Stimulated activated CD8-positive, alpha-beta memory T cell treated with anti-CD3 and anti-CD28 coated beads, Interleukin-7, amount 100 ng/mL, for 1 hour (primary cell): ENCODE measurements at places on chromosomes 13 and 19.

- no peak for DNase-seq
Observed at GRCh38 chr13:77860507-77860981, 58.1 kb downstream of the EDNRB start.

DNA sequence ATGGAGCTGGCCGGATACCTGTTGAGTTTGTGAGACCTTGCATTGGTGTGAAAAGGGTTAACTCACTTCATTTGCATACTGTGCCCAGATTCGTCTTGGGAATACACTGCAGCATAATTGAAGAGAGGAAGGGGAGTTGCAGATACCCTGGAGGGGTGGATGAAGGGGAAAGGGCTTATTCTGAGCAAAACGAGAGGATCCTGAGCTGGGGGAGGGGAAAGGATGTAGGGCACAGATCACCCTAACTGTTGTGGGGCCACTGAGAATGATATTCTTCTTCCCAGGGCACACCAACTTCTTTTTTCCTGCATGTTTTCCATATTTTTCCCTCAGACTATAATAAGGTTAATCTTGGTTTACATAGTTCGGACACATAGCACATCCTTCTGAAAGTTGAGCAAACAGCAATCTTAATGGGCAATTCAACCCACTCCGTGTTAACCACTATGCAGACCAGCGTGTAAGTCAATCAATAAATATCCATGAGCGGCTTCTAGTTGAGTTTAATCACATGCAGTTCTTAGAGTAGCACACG lies 11.7 kb upstream of the PTPRS start:
- no peak for DNase-seq

- DNase-seq = no peak
Observed at GRCh38 chr13:52034616-52035226, 10.2 kb downstream of the UTP14C start.

DNA sequence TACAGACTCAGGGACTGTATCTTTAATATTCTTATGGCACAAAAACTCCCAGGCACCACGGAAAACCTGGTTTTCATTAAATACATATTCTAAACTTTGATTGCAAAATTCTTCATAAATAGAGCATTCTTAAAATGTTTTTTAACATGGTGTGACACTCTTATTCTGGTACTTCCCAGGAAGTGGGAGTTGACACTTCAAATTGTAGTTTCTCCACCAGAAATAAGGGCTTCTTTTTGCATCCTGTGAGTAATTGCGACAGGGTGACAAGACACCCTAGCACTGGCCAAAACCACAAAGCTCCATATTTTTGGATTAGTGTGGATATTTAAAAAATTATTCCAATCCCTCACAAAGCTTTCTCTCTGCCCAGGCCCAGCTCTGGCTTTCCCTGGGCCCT lies 43.6 kb upstream of the MTIF3 start:
- DNase-seq = no peak

DNA sequence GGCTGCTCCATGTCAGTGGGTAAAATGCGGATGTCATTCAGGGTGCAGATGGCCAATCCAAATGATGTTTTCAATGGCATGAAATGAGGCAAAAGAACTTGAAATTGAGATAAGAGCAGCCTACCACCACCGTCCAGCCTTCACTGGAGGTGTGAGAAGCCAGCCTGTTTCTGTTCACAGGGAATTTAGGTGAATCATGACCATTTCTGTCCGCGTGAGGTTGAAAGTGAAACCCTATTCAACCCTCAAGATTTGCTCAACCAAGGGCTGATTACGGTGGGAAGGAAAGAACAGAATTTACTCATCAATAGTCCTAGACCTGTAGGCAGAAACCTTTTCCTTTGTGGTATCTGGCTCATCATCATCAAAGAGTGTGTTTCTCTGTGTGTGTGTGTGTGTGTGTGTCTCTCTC lies 370.7 kb downstream of the COG6 start:
- no peak for DNase-seq

- no peak for DNase-seq
Observed at GRCh38 chr19:40270362-40271089, 14.6 kb downstream of the AKT2 start.

- DNase-seq = no peak
Observed at GRCh38 chr13:55560331-55560730, 1580.4 kb upstream of the PRR20A start.

GRCh38 chr13:24671386-24672113 lies 8.7 kb upstream of the ATP12A start:
- no peak for DNase-seq

DNA sequence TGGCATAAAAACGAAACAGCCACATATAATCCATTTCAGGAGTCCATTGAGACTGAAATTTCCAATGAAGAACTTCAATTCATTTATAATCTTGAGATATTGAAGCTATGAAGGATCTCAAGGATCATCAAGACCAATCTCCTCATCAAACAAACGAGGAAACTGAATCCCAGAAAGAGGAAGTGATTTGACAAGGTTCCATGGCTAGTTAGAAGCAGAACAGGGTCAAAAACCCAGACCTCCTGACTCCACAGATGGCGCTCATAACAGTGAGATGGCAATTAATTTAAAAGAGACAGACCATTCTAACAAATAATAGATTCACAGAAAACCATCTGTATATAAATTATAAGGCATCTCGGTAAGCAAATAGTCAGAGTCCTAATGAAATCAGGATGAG lies 229.7 kb downstream of the KCTD12 start:
- DNase-seq = no peak

GRCh38 chr19:19406878-19407632 lies 1.6 kb downstream of the GATAD2A start:
- no peak for DNase-seq

GRCh38 chr13:109383683-109384082 lies 402.7 kb downstream of the IRS2 start:
- no peak for DNase-seq

DNA sequence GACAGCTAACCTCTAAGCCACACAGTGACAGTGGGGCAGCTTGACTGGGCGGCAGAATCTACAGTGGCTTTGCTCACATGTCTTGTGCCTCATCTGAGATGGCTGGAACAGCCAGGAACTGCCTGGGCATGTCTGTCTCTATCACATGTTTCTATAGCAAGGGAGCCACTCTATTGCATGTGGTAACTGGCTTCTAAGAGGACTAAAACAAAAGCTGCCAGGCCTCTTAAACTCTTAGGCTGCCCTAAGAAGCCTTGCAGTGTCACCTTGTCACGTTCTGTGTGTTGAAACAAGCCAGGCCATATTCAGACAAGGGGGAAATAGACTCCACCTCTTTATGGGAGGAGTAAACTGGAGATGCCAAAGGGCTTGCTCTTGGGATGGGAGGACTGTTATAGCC lies 122.9 kb upstream of the MAB21L1 start:
- no peak for DNase-seq

DNA sequence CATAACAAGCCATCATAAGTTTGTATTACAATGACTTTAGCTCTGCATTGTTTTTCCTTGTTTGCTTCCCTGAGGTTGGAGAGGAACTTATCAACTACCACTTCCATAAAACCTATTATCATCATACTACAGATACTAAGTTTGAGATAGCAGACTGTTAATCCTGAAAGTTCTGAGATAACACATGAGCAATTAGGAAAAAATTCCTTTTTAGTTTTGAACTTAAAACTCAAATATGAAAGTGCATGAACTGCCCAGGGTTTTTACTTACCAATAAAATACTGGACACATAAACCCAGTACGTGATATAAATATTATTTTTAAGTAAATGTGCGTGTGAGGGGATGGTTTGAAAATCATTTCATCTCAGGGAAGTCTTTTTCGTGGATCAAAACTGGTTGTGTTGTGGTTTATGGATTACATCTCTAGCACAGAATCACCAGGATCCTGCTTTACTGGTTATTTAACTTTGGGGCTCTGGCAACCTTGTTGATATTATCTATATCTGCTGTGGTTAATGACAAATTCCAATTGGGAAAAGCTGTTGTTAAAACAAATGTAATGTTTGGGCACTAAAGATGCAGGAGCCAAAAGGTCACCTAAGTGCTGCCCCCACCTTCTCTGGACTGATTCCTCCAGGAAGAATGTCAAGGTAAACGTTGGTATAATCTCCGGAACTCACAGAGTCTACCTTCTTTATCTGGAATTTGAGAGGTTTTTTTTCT lies 12.4 kb downstream of the CDX2 start:
- no peak for DNase-seq

DNA sequence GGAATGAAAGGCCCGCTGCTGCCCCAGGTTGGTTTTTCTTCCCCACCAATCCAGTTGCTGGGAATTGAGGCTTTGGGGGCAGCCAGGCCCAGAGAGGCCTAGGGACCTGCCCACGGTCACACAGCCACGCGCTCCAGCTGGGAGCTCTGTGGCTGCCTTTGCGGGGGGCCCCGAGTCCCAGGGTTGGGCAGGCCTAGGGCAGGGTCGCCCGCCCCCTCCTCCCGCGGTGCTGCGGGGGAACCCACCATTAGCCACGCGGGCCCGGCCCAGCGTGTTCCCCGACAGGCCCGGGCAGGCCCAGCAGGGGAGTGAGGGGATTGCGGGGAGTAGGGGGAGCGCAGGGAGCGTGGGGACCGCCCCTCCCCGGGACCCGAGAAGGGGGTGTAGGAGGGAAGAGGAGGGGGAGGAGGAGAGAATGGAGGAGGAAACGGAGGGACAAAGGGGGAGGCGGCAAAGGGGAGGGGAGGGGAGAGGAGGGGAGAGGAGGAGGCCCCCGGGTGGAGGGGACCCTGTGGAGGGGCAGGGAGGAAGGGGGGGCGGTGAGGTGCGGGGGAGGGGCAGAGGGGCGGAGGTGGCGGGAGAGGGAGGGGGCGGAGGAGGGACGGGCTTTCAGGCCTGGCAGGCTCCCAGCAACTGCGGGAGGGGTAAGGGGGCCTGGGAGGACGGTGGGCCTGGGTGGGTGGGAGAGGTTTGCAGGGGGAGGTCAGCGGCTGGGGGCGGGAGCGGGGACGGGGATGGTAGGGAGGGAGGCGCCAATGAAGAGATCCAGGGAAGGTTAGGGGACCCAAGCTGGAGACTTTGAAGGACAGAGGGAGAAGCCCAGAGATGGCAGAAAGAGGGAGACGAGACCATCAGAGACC lies 12.9 kb upstream of the TLE2 start:
- DNase-seq = no peak

DNA sequence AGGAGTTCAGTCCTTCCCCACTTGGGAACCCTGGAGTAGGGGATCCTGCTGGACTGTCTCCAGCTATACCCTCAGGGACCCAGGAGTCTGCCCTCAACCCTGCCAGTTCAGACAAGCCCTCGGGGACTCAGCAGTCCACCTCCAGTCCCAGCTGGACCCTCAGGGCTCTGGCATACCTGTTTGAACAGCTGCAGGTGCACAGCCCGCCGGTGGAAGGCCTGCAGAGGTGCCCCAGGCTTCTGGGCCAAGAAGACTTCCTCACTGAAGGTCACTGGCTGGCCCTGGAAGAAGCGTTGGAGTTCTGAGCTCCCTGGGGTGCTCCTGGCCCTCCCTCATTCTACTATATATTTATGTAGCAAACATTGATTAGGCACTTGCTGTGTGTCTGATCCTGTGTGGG lies 8.6 kb downstream of the CRB3 start:
- no peak for DNase-seq

- no peak for DNase-seq
Observed at GRCh38 chr19:29680937-29681336, 15.7 kb downstream of the PLEKHF1 start.

GRCh38 chr13:39197647-39198007 lies 159.4 kb downstream of the NHLRC3 start:
- no peak for DNase-seq

- DNase-seq = no peak
Observed at GRCh38 chr13:31421756-31422155, 222.0 kb downstream of the B3GLCT start.

DNA sequence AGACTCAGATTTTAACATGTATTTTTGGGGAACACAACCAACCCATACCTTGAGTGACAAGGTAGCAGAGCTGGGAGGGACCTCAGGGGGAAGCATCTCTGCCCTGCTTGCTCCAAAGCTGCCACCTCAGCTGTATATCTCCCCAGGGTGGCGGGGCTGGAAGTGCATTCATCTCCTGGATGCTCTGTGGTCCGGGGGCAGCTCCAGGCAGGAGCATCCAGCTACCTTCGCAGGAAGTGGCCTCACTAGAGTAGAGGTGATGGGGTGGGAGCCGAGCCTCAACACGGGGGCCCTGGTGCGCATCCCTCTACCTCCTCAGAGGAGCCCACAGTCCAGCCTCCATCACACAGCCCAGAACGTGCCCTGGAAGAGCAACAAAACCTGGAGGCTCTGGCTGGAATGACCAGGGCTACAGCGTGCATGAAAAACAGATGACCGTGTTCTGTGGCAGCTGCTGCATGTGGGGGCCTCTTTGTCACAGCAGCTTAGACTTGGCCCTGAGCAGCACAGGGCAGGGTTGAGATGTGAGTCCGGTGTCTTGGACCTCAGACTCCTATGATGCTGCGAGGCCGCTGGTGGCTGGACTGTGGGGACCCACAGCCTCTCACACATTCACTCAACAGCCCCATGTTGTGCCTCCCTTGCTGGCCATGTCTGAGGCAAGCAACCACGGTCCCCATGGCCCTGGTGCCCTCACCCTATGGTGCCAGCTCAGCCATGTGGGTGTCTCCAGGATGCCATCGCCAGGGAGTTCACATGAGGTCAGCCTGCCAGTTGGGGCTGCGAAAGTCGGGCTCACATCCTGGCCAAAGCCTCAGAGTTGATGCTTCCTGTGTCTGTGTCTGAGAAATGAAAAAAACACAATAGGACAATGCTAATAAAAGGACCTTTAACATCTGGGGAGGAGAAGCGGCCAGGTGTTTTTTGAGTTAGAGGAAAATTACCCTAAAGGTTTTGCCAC lies 17.1 kb upstream of the GAS6 start:
- no peak for DNase-seq

- no peak for DNase-seq
Observed at GRCh38 chr19:34298891-34299520, 44.7 kb downstream of the GARRE1 start.

DNA sequence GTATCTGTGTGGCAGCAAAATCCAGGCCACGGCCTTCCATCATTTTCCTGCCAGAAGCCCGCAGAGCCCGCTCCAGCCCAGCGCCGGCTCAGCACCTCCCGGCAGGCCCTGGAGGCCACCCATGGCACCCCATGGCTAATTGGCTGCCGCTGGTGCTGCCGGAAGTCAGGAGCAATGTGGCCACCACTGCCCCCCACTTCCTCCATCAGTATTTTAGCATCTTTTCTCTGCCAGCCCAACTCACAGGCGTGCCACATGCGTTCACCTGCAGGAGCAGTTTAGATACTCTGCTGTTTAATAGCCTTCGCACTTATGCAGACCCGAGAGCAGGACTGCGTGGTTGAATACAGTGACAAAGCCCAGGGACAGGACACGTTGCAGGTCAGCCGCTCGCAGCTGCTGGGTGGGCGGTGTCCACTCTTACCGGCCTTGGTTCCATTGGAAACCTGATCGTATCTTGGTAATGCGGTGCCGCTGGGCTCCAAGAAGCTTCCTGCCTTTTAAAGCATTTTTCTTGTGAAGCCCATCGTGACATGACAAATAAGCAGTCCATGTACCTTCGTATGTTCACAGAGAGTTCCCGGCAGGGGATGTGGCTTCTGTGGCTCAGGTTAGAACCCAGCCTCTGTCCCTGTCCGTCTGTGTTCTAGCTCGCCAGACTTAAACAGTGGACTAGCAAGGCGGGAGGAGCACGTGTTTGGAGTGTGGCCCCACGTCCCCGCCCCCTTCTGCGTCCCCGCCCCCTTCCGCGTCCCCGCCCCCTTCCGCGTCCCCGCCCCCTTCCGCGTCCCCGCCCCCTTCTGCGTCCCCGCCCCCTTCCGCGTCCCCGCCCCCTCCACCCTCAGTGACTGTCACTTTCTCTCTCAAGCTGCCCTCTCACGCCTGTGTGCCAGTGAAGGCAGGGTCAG lies 162.0 kb upstream of the SOX1 start:
- no peak for DNase-seq

GRCh38 chr13:30735872-30736175 lies 481 bp downstream of the ALOX5AP start:
- DNase-seq = no peak
